ENCODE measurements at places on chromosomes 4 and X.

DNA sequence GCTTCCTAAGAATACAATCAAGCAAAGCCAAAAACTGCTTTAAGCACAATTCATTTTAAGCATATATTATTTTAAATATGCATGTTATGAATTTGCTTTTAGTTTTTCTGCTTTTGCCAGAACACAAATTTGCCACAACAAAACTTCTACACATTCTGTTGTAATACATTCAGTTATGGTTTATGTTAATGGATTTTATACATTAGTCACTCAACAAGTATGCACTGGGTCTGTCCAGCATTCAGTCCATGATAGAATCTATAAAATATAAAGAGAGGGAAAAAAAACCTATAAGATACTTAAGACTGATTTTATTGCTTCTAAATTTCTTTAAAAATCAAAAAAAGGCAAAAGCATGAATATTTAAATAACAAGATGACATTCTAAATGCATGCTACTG is 22.2 kb downstream of the IQCM start:
- H3K27me3 ChIP-seq, result no peaks in the 10 kb centered on the region
- no peaks in the 10 kb centered on the region for H3K4me1 ChIP-seq
- no peak overlapping the region for H3K27ac ChIP-seq

GRCh38 chr4:80610199-80610598 is 274.7 kb downstream of the CFAP299 start:
- no peak overlapping the region for H3K27ac ChIP-seq
- no peak for DNase-seq
- H3K4me3 ChIP-seq, result no peak overlapping the region
- H3K4me1 ChIP-seq, result no peaks in the 10 kb centered on the region
- no peaks in the 10 kb centered on the region for H3K27me3 ChIP-seq

- no peak for DNase-seq
- no peak overlapping the region for H3K27ac ChIP-seq
- H3K4me1 ChIP-seq, result peaks cover 7% of the 10 kb centered on the region
- no peaks in the 10 kb centered on the region for H3K27me3 ChIP-seq
Observed at GRCh38 chr4:24872720-24873119, 40.1 kb downstream of the CCDC149 start.

- H3K4me1 ChIP-seq, result peaks cover 45% of the 10 kb centered on the region
- DNase-seq, result no peak
- H3K27me3 ChIP-seq, result no peaks in the 10 kb centered on the region
- no peak within 1 kb of the TSS for H3K4me3 ChIP-seq
- peak within 1 kb of the TSS; percentile 61 for H3K27ac ChIP-seq
Observed at GRCh38 chr4:99657798-99658197, at the start of gene C4orf54. TSS of gene C4orf54 (minus strand) at chr4:99657828. CDS start at chr4:99654648, 3,180 bp downstream.

- H3K27ac ChIP-seq, result no peak overlapping the region
- no peaks in the 10 kb centered on the region for H3K27me3 ChIP-seq
- H3K36me3 ChIP-seq, result no peaks in the 10 kb centered on the region
- H3K4me1 ChIP-seq, result no peaks in the 10 kb centered on the region
- H3K4me3 ChIP-seq, result no peak overlapping the region
Observed at GRCh38 chrX:31717474-31717873, 645.6 kb upstream of the FTHL17 start.

DNA sequence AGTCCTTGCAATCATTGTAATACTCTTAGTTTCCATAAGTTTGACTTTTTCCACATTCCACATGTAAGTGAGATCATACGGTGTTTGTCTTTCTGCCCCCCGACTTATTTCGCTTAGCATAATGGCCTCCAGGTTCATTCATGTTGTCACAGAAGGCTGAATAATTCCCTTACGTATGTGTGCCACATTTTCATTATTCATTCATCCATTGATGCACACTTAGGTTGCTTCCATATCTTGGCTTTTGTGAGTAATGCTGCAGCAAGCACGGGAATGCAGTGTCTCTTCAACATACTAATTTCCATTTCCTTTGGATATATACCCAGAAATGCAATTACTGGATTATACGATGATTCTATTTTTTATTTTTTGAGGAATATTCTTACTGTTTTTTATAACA is 22.0 kb upstream of the VEGFC start:
- no peaks in the 10 kb centered on the region for H3K4me1 ChIP-seq
- no peak overlapping the region for H3K4me3 ChIP-seq
- H3K36me3 ChIP-seq, result no peaks in the 10 kb centered on the region
- H3K27me3 ChIP-seq, result no peaks in the 10 kb centered on the region
- H3K27ac ChIP-seq, result no peak overlapping the region
- no peak for DNase-seq

- H3K27ac ChIP-seq, result no peak overlapping the region
- H3K4me1 ChIP-seq, result peaks cover 4% of the 10 kb centered on the region
- H3K4me3 ChIP-seq, result no peak overlapping the region
- DNase-seq, result no peak
- H3K27me3 ChIP-seq, result no peaks in the 10 kb centered on the region
Observed at GRCh38 chrX:151987108-151987507, 12.6 kb upstream of the GABRE start.

DNA sequence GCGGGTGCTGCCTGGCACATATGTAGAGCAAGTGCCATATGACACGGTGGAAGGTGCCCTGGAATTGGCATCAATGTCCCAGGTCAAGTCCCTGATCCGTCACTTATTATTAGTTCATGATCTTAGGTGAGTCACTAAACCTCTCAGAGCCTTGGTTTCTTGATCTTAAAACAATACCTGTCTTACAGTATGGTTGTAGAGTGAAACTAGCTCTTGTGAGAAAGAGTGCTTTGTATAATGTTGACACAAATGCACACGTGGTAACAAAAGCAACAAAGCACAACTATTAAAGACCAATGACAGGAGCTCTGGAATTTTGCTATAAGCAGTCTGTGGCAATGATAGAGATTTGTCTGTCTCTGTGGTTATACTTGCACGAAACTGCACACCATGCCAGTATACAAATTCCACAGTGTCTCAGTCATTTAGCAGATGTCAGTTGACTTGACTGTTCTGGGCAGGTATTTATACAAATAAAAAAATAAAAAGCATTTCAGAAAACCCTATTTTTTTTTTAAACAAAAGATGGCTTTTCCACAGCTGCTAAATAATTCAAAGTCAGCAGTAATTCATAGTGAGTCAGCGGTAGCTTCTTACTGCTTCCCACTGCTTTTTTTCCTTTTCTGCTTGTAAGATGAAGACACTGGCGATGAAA is 19.7 kb upstream of the ACSL1 start:
- DNase-seq, result no peak
- H3K27ac ChIP-seq, result no peak overlapping the region
- H3K36me3 ChIP-seq, result no peaks in the 10 kb centered on the region
- H3K4me3 ChIP-seq, result no peak overlapping the region
- no peaks in the 10 kb centered on the region for H3K4me1 ChIP-seq

- no peaks in the 10 kb centered on the region for H3K36me3 ChIP-seq
- H3K27me3 ChIP-seq, result no peaks in the 10 kb centered on the region
- H3K4me3 ChIP-seq, result no peak overlapping the region
- no peaks in the 10 kb centered on the region for H3K4me1 ChIP-seq
Observed at GRCh38 chr4:41763729-41764128, 15.2 kb upstream of the PHOX2B start.

- H3K27ac ChIP-seq, result no peak overlapping the region
- no peaks in the 10 kb centered on the region for H3K4me1 ChIP-seq
Observed at GRCh38 chr4:184924516-184924915, 93.8 kb upstream of the HELT start.

GRCh38 chrX:78029663-78030062 is 60.2 kb upstream of the PGAM4 start:
- no peak for DNase-seq
- no peak overlapping the region for H3K4me3 ChIP-seq
- H3K36me3 ChIP-seq, result peaks cover 5% of the 10 kb centered on the region

GRCh38 chr4:121154103-121154515 is 10.0 kb downstream of the TNIP3 start:
- no peak overlapping the region for H3K4me3 ChIP-seq
- no peaks in the 10 kb centered on the region for H3K36me3 ChIP-seq
- no peak for DNase-seq

DNA sequence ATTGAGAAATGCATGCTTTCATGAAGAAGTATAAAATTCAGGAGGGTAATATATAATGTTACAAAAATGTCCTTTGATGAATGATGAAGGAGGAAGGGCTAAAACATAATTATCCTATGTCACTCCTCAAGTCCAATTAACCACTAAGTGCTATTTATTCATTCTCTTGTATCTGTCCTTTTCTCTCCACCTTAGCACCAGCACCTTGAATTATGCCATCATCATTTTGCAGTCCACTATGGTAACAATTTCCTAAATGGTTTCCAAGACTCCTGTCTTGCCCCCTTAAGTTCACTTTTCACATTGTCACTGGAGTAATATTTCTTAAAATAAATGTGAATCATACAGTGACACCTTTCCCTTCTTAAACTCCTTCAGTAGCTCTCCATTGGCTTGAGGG is 756.3 kb downstream of the STPG2 start:
- no peak for DNase-seq
- no peak overlapping the region for H3K4me3 ChIP-seq
- H3K36me3 ChIP-seq, result no peaks in the 10 kb centered on the region
- H3K4me1 ChIP-seq, result no peaks in the 10 kb centered on the region
- no peak overlapping the region for H3K27ac ChIP-seq

DNA sequence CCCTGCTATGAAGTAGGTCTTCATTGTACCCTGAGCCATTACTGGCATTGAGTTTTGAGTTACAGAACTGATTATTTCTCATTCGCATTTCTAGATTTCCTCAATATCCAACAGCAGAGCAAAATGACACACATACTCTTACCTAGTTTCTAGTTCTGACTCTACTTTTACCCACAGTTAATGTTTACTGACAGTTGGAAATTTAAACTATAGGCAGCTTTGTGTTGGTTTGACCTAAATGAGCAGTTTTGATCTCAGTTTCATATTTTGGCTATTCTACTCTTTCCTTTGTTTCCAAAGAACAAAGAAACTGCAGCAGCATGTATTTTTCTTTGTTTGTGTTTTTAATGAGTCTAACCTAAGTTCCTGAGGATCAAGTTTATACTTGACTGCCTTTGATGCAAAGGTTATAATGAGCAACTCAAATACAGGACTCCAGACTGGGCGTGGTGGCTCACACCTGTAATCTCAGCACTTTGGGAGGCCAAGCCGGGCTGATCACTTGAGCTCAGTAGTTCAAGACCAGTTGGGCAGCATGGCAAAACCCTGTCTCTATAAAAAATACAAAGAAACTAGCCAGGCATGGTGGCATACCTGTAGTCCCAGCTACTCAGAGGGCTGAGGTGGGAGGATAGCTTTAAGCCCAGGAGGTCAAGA is 30.4 kb downstream of the TXK start:
- H3K4me1 ChIP-seq, result no peaks in the 10 kb centered on the region
- no peak overlapping the region for H3K4me3 ChIP-seq
- no peaks in the 10 kb centered on the region for H3K36me3 ChIP-seq
- no peak for DNase-seq

- no peak overlapping the region for H3K27ac ChIP-seq
- no peaks in the 10 kb centered on the region for H3K27me3 ChIP-seq
- no peaks in the 10 kb centered on the region for H3K36me3 ChIP-seq
- no peak overlapping the region for H3K4me3 ChIP-seq
Observed at GRCh38 chrX:70405003-70405402, 18.1 kb upstream of the GDPD2 start.

GRCh38 chrX:24506082-24506481 is 41.0 kb downstream of the PDK3 start:
- no peaks in the 10 kb centered on the region for H3K4me1 ChIP-seq
- no peak overlapping the region for H3K4me3 ChIP-seq
- H3K27ac ChIP-seq, result no peak overlapping the region

DNA sequence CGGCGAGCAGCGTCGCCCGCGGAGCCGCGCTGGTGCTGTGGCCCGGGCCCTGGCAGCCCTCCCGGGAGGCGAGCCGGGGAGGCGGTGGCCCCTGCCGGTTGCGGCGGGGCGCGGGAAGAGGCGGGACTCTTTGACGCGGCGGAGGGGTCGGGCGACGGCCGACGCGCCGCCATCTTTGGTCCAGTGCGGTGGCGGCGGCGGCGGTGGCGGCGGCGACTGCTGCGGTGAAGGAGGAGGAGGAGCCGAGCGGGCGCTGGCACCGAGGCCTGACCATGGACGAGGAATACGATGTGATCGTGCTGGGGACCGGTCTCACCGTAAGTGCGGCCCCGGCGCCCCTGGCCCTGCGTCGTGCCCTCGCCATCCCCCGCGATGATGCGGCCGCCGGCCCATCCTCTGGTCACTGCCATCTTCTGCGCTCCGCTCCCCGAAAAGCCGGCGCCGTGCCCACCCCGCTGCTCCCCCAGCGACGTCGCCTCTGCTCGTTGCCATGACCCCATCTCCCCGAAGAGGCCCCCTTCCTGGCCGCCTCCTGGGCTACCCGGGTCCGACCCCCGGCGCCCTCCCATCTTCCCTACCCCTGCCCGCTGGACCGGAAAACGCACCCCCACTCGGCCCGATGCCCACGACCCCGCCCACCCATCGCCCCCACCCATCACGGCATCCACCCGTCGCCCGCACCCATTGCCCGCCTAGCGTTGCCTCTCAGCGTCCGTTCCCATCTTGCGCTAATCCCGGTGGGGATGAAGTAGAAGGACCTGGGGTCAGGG is at the start of gene GDI1:
Gene GDI1 (plus strand): TSS at position 172 of the 770 bp plus-strand sequence. CDS start 101 bp downstream, at position 273.
- H3K27me3 ChIP-seq, result no peaks in the 10 kb centered on the region
- H3K27ac ChIP-seq, result peak within 1 kb of the TSS; percentile 88
- no peak for DNase-seq
- peaks cover 24% of the 10 kb centered on the region for H3K4me1 ChIP-seq

GRCh38 chr4:48693856-48694574 is 86.1 kb downstream of the FRYL start:
- DNase-seq, result no peak
- no peaks in the 10 kb centered on the region for H3K27me3 ChIP-seq
- H3K27ac ChIP-seq, result no peak overlapping the region
- no peak overlapping the region for H3K4me3 ChIP-seq
- H3K4me1 ChIP-seq, result peaks cover 27% of the 10 kb centered on the region

- no peak overlapping the region for H3K27ac ChIP-seq
- no peak for DNase-seq
- no peaks in the 10 kb centered on the region for H3K27me3 ChIP-seq
- H3K4me3 ChIP-seq, result no peak overlapping the region
- H3K4me1 ChIP-seq, result no peaks in the 10 kb centered on the region
- H3K36me3 ChIP-seq, result no peaks in the 10 kb centered on the region
Observed at GRCh38 chr4:90165883-90166282, 38.7 kb downstream of the CCSER1 start.

DNA sequence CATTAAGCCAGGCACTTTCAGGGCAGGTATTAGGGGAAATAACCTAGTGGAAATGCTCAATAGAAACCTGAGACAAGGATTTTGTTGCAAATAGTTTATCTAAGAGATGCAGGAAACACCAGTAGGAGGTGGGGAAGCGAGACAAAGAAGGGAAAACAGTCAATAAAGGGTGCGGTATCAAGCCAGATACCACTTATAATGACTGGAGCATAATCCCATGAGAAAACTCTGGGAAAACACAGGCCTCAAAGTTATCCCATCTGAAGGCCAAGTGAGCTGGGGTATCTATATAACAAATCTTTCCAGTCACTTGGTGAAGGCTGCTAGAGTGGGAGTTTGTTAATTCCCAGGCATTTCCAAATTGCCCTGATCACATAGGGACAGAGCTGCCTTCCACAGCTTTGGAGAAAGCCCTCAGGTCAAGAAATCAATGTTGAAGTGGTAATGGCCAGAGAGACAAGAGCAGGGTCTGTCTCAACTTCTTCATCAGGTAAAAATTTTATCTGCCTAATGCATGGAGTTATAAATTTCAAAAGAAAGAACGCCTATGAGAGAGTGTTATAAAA is 9.8 kb upstream of the HMGB2 start:
- no peak overlapping the region for H3K4me3 ChIP-seq
- H3K27me3 ChIP-seq, result no peaks in the 10 kb centered on the region
- no peak for DNase-seq
- no peak overlapping the region for H3K27ac ChIP-seq
- no peaks in the 10 kb centered on the region for H3K36me3 ChIP-seq
- no peaks in the 10 kb centered on the region for H3K4me1 ChIP-seq
